T-helper 2 cell (primary cell): ENCODE measurements at places on chromosomes 13 and 19.

DNA sequence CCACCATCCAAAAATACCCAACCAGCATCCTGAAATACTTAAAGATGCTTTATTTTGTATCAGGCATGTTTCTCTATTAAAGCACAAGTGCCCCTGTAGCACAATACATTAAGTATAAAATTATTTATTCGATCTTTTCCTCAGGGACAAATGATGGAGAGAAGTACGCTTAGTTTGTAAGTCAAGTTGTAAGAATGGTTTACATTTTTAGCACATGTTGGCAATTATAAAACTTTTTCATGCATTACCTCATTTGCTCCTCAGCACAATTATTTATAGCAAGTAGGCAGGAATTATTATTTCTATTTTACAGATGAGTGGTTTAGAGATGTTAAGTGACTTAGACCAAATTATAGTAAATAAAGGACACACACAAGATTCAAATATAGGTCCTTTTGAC, 232.6 kb upstream of the HTR2A start:
- DNase-seq = no peak

DNA sequence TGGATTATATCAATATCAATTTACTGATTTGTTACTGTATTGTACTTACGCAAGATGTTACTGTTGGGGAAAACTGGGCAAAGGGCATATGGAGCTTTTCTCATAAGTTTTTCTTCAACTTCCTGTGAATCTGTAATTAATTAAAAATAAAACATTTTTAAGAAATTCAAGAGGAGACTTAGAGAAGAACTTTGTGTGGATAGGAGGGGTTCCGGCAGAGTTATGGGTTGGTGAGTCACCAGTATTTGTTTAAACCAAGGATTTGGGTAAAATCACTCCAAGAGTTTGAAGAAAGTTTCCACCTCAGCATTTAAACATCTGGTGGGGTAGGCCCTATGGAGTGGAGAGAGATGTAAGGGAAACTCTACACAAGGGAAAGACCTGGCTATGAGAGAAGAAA, 379.6 kb downstream of the TSHZ3 start:
- DNase-seq = no peak

DNA sequence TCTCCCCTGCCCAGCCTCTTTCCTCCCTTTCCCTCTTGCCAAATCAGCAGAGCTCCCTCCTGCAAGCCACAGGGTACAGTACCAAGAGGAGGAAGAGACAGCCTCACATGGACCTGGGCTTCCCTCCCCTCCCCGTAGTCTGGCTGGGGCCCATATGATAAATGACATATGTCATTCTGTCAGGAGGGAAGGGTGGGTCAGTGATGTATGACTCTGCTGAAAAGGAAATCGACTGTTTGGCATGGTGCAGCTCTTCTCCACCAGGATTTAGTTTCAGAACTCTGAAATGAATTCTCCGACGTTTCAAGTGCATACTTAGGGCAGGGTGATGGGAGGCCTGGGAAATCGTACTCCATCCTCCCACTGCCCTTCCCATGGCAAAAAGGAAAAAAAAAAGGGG, 9.8 kb downstream of the TSHZ3 start:
- no peak for DNase-seq

DNA sequence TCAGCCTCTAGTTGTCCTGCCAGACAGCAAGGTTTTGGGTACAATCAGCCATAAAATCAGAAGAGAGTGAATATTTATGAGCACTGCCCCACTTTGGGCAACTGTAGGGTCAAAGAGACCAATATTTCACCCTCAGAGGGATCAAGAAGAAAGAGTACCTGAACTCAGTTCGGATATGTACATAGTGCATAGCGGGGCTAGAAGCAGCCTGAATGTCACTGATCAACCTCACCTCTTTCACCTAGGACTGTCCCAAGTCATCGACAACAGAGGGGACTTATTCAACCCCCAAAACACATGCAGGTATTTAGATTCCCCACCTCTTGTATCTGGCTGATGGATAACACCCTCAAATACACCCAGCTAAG, 446.9 kb downstream of the COG6 start:
- DNase-seq = no peak

DNA sequence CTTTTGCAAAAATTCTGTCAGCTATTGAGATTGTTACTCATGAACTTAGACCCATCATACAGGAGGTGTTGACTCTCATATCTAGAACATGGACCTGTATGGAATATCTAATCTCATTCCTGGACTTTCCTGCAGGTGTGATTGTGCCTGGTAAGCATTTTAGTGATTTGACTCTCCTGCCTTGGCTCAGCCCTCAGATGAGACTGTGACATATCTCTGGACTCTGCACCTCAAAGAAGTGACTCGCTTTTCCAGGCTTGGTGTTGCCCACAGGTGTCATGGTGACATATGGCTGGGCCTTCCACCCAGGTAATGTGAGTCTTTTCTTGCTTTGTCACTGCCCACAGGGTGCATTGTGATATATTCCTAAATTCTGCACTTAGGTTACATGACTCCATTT, 17.8 kb upstream of the ZNF726 start:
- DNase-seq = no peak

- DNase-seq = no peak
Measured at GRCh38 chr13:94658926-94659597, 53.3 kb downstream of the SOX21 start.

DNA sequence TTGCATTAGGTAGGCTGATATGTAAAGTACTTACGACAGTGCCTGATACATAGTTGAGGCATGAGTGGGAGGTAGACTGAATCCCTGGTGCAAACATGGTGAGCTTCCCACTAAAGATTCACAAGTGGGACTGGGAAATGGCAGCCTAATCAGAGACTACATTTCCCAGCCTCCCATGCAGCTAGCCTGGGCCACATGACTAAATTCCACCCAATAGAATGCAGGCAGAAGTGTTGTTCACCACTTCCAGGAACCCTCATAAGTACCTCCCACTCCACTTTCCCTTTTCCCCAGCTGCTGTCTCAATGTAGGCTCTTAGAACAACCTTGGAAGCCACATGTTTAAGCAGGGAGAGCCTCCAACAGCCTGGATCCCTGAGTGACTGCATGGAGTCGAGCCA, 104.9 kb downstream of the CACNA1A start:
- DNase-seq = peak; percentile 7

DNA sequence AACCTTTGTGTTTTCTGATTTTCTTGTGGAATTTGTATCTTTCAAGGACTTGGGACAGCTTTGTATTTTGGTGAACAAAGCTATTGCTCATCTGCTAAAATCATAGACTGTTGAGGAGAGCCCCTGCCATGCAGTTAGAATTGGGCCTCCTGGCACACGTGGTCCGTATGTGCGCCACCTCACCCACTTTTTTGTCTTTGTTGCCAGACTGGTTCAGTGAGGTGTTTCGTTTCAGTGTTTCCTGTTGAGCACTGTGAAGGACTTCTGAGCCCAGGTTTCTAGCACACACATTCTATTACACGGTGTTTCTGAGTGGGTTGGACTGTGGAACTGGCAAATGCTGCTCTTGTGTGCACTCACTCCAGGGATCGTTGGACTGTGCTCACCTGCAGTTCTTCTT, 37.6 kb upstream of the RNF113B start:
- DNase-seq = no peak

DNA sequence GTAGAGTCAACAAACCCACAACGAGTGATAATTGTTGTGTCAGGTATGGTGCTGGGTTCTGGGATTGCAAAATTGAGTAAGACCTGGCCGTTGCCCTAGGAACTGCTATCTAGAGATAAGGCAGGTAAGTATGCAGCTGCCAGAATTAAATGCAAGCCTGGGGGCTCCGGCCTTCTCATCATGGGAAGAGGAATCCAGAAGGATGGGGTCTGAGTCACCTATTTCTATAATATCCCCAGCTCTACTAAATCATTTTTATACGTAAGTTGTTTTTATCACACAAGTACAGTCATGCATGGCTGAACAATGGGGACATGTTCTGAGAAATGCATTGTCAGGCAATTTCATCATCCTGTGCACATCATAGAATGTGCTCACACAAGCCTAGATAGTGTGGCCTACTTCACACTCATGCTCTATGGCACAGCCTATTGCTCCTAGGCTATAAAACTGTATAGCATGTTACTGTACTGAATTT, 203.0 kb downstream of the KLF5 start:
- DNase-seq = no peak

DNA sequence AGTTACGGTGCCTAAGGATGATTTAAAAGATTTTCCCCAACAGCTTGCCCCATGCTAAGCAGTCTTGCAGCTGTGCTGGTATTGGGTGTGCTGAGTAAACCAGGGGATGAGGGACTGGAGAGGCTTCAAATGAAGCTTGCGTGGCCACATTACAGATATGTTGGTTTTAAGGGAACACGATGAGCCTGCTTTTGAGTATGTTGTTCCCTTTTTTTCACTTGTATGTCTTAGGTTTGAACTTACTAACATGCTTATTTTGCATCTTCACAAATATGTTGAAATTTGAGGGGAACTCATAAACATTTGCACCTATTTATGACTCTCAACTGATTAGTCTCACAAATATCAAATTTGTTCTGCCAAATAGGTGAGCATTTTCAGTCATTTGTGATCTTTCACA, 2.0 kb upstream of the IL17D start:
- DNase-seq = no peak

DNA sequence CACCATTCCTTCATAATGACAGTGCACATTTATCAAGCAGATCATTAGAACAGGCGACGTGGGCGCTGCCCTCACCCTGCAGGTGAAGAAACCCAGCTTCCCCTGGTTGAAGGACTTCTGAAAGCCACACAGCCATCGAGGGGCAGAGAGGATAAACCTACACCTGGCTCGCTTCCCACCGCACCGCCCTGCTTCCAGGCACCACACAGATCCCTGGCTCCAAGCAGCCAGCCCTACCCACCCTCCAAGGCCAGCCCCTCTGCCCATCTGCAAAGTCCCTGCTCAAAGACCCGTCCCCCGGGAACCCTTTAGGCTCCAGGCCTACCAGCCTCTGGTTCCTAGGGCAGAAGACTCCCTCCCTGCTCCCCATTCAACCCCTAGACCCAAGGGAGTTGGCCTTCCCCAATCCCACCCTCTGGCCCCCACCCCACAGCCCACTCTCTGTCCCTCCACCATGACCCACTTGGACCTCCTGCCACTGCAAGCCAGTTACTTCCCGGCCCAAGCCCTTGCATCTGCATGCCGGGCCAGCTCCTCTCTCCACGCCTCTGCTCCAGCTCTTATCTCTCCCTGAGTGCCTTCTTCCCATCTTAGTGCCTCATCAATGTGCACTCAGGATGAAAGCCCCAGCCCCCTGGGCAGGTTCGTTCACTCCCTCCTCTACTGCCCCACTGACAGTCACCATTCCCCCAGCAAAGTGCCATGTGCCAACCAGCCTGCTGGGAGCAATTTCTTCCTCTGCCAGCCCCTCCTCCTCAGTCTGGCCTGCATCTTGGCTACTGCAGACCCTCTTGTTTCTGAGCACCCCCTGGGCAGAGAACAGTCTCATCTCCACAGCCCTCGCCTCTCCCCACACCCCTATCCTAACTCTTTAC, 28.0 kb downstream of the PEPD start:
- no peak for DNase-seq

DNA sequence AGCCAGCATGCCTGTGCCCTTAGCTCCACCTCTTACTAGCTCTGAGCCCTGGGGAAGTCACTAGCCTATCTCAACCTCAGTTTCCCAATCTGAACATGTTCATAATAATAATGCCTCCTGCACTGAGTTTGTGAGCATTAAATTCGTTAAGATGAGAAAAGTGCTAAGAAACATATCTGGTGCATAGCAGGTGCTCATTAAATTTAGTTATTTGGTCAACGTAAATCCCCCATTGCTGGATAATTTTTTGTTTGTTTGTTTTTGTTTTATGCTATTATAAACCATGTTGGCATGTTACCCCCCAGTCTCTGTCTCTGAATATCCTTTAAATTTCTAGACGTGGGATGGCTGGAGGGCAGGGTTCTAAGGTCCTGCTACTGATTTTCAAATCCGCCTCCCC, 10.6 kb downstream of the FCGBP start:
- no peak for DNase-seq

GRCh38 chr13:77034881-77035280, 7.9 kb upstream of the FBXL3 start:
- DNase-seq = no peak

- no peak for DNase-seq
Measured at GRCh38 chr19:47407417-47407774, 11.9 kb downstream of the MEIS3 start.

- DNase-seq = no peak
Measured at GRCh38 chr13:100826441-100826840, 151.8 kb upstream of the TMTC4 start.

GRCh38 chr13:43936647-43937046, 56.9 kb downstream of the LACC1 start:
- no peak for DNase-seq

- DNase-seq = no peak
Measured at GRCh38 chr13:29101905-29102304, 281.8 kb downstream of the MTUS2 start.

- no peak for DNase-seq
Measured at GRCh38 chr13:50132904-50133357, 117.7 kb downstream of the KCNRG start.

GRCh38 chr13:93765062-93765461, 538.5 kb downstream of the GPC6 start:
- DNase-seq = no peak

GRCh38 chr19:35569281-35569781, 5.9 kb upstream of the ATP4A start:
- no peak for DNase-seq

GRCh38 chr19:15469513-15470297, 5.4 kb upstream of the RASAL3 start:
- no peak for DNase-seq

- no peak for DNase-seq
Measured at GRCh38 chr19:3494051-3494450, 6.4 kb downstream of the DOHH start.
